ENCODE measurements at places on chromosomes 11 and 22.

GRCh38 chr11:113574171-113574570 is 99.0 kb upstream of the DRD2 start:
- DNase-seq: no peak

DNA sequence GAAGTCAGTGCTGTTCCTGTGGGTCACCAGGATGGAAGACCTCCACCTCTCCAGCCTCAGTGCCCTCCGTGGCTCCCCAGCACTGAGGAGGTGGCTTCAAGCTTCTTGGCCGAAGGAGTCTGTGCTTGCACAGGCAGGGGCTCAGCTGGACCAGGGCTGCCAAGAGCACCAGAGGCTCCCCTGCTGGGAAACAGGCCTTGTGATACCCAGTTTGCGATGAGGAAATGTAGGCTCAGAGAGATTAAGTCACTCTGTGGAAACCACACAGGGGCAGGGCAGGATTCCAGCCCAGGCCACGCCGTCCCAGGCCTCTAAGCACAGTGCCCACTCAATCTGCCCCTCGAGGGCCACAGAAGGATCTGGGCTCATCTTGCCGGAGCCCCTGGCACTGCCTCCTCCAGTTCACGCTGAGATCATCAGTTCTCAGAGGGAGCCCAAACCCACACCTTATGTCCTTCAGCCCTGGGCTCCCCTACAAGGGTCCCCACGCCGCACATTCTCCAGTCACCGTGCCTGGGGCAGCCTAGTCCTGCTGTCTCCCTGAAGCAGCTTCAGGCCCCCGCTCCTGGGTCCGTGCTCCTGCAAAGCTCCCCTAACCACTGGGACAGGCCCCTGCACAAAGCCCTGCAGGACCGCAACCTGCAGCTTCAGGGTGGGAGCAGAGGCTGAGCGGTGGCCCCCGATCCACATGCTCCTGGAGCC is 21.6 kb downstream of the ANO1 start:
- no peak for DNase-seq

DNA sequence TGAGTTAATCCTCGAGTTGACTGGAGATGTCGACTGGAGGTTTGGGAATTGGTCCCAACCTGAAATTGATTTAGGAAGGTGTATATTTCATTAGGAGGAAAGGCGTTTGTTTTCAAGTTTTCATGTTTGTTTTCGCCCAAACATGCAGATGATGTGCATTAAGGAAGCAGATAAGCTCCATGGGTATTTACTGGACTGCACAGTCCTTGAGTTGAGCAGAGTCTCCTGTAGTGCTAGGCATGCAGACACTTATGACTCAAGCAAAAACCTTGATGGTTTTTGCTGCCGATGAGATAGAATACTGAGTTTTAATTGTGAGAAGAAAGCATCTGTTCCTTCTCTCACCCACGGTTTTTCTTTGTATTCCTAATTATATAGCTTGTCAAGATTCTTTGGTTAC is 27.9 kb downstream of the CABIN1 start:
- no peak for DNase-seq

GRCh38 chr11:59025097-59025496 is 61.0 kb upstream of the GLYATL1B start:
- no peak for DNase-seq

DNA sequence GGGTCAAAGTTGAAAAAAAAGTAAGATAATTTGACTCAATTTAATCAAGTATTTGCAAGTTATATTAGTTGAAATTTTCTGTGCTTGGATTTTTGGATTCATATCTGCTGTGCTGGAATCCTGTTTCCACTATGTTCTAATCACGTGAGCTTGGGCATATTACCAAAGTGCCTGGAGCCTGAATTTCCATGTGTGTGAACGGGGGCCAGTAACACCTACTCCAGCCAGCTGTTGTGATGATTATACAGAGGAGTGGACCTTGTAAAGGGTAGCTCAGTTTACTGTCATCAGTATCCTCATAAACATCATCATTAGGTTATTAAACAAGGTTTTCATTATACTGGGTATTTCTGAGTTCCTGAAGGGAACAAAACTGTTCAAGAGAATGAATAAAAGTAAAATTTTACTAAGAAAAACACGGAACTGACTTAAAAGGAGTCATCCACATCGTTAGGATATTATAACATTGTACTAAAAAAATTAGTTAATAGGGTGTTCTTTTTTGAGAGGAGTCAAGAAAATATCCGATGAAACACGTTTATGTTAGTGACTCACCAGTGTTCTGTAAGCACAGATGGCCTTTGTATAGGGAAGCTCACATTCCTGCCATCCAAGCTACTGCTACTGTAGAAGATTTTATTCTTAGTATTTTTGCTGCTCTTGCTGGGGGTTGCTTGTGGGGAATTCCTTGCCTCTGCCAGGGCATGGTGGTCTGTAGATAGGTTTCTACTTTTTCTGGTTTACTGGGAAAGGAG is 144.1 kb downstream of the ARHGAP42 start:
- DNase-seq: no peak

DNA sequence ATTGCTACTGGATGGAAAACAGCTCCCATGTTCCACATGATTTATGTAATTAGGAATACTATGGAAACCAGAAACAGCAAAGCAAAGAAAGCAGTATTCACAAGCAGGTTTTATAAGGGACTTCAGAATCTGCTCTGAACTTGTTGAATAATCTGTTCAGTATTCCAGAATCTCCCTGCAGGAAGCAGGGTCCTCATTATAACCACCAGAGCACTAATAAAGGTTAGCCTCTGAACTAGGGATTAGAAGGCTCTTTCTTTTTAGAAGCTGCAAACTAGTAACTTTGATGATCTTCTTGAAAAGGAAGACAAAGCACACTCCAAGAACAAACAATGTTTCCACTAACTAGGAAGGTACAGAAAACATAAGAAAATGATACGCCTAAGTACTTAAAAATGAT is 125.8 kb downstream of the DCDC1 start:
- no peak for DNase-seq
